NCI-H1417 treated with DMSO at 0.1 percent for 48 hours (cell line): ENCODE measurements at places on chromosomes 2 and 18.

DNA sequence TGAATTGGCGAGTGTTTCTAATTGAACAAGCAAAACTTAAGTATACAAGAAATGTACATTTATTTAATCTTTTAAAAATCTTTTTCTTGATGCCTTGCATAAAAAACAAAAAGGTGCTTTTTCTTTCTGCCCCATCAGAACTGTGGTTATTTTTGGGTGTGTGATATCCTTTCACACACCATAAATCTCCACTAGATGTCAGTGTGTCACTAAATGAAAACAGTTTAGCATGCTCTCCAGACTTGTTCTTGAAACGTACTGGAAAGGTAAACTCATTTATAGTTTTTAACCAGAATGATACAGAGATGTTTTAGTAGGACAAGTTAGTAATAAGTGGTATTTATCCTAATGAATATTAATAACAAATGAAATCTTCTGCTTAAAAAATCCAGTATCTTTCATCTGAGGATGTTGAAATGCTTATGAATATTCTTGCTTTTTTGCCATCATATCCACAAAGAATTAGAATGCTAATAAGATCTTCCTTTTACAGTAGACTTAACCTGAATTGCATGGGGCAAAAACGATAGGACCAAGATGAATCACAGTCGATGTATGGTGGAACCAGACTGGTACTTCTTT is 96.8 kb downstream of the UBE2E3 start:
- DNase-seq, result no peak

- DNase-seq, result no peak
Measured at GRCh38 chr2:135299165-135299564, 231.9 kb downstream of the ZRANB3 start.

GRCh38 chr2:210727549-210727948 is 171.2 kb downstream of the CPS1 start:
- no peak for DNase-seq

- DNase-seq, result no peak
Measured at GRCh38 chr2:152336119-152336853, 1.3 kb downstream of the FMNL2 start.

- DNase-seq, result no peak
Measured at GRCh38 chr2:129605646-129606045, 373.8 kb upstream of the RAB6C start.

GRCh38 chr2:54081574-54081973 is 33.8 kb upstream of the ACYP2 start:
- no peak for DNase-seq

DNA sequence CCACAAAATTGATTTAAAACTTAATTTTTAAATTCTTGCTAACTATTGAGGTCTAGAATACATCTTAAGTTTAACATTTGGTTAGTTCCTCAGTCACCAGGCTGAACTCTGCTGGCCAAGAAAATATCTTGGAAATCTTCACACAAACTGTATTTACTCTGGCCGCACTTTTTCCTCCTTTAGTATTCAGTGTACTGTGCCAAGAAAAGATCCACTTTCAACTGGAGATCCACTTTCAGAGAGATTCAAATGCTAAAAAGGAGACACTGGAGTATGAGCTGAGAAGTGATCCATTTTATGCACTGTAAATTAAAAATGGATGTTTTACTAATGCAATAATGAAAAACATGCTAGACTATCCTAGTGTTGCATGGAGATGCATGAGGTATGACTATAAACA is 98.1 kb downstream of the ANTXR1 start:
- DNase-seq, result no peak
